Stimulated activated CD4-positive, alpha-beta T cell treated with anti-CD3 and anti-CD28 coated beads, TNF-alpha, amount 100 ng/mL, for 48 hours (primary cell): ENCODE measurements at places on chromosomes 6 and 20.

GRCh38 chr6:111175109-111175508 lies 87.8 kb downstream of the SLC16A10 start:
- DNase-seq = no peak

GRCh38 chr20:61186771-61187472 lies 65.1 kb upstream of the CDH4 start:
- DNase-seq = no peak

GRCh38 chr6:79789896-79790295 lies 157.5 kb downstream of the ELOVL4 start:
- no peak for DNase-seq

- no peak for DNase-seq
Observed at GRCh38 chr6:145815309-145816274, 997 bp upstream of the FBXO30 start.

DNA sequence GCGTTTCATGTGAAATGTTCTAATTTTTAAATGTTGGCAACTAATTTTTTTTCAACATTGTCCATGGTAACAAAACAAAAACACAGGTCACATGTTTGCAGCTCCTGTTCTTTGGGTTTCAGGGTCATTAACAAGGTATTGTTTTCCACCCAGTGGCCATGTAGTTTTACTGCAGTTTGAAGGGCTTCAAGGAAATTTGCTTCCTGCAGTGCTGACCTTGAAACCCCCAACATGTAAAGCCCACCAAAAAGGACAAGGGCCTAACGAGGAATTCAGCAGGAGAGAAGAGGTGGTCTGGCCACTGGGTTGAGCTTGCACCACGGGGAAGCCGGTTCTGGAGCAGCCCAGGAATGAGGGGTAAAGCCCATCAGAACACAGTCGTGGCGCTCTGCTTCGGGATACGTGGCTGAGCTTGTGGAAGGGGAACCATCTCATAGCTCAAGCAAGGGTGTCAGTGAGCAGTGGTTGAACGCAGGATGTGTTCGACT lies 13.9 kb upstream of the KLHL31 start:
- no peak for DNase-seq

DNA sequence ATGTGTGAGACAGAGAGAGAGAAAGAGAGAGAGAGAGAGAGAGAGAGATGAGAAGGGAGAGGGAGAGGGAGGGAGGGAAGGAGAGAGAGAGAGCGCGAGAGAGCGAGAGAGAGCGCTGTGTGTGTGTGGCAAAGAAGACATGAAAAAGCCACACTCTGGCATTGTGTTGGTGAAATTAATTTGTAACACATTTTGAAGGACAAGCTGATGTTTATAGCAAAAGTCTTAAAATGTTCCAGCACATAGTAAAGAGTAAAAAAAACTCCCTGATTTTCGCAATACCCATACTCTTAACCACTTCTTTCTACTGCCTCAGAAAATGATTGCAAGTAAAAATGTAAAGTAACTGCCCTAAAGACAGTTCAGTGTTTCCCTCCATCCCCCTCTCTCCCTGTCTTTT lies 56.7 kb downstream of the SLC22A1 start:
- no peak for DNase-seq

- no peak for DNase-seq
Observed at GRCh38 chr6:33822575-33823395, 19.0 kb upstream of the MLN start.

- no peak for DNase-seq
Observed at GRCh38 chr6:136150961-136151360, 99.2 kb downstream of the MTFR2 start.
